ENCODE measurements at places on chromosomes 12 and 14.

GRCh38 chr14:52640137-52640536, 55.2 kb downstream of the ERO1A start:
- no peak for DNase-seq

- DNase-seq = peak; percentile 71
Measured at GRCh38 chr14:71720978-71721624, 211.1 kb upstream of the RGS6 start.

DNA sequence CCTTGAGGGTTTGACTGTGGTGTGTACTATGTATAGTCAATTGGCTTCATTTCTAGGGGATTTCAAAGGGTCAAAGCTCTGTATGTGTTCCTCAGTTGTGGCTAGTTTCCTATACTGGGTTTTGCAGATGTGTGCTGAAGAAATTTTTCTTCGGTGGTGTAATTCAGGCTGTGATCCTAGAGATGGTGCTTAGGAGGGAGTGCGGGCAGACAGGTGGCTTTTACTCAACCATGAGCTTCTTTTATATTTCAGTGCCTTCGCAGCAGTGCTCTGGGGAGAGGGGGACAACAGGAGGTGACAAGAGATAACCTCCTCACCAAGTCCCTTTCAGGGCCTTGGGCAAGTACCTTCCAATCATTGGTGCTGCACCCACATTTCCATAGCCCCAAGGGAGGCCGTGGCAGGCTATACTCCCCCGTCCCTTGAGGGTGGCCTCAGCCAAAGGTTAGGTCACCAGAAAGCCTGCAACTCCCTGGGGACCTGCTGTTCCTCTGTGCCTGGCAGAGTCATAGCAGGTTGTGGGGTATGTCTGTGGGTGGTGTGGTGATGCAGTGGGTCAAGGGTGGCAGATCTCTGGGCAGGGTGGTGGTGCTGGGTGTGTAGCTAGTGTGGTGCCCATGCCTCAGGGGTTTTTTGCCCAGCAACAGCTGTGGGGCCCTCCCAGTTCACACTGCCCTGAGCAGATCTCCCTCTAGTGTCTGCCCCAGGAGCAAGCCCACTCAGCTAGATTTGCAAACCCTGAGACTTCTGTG, 37.0 kb upstream of the TMX1 start:
- no peak for DNase-seq

DNA sequence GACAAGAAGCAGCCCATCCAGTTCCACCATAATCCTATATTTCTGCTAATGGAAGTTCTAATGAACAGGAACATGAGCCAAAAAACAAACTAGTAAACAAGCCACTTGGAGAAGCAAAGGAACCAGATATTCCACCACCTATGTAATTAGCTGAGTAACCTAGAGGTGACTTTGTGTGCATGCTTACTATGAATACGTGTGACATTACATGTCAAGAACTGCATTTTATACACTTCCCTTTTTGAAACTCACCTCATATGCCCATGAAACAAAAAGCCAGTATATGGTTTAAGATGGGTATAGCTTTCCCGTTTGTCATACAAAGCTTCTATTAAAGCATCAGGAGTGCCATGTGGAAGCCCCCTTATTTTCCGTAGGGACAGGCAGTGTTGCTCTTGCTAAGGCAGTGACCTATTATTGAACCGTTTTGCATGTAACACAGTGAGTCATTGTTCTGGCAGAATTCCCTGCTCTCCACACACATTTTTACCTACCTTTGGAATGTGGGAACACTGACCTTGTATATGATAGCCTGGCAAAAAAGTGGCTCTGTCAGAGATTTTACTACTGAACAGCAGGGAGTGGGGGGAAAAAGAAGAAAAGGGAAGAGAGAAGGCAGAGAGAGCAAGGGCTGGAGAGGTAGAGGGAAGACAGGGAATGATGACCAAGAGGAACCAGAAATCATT, 34.8 kb upstream of the FRMD6 start:
- no peak for DNase-seq

DNA sequence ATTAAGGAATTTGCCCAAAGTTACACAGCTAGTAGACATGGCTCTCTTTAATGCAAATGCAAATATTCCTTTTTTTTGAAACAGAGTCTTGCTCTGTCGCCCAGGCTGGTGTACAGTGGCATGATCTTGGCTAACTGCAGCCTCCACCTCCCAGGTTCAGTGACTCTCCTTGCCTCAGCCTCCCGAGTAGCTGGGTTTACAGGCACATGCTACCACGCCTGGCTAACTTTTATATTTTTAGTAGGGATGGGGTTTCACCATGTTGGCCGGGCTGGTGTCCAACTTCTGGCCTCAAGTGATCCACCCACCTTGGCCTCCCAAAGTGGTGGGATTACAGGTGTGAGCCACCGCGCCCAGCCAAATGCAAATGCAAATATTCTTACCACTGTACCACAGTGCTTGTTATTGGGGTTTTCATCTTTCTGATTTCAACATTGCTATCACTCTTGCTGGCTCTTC, 24.5 kb upstream of the HIGD1C start:
- DNase-seq = no peak

GRCh38 chr12:94726236-94726835, 76.0 kb upstream of the TMCC3 start:
- no peak for DNase-seq

DNA sequence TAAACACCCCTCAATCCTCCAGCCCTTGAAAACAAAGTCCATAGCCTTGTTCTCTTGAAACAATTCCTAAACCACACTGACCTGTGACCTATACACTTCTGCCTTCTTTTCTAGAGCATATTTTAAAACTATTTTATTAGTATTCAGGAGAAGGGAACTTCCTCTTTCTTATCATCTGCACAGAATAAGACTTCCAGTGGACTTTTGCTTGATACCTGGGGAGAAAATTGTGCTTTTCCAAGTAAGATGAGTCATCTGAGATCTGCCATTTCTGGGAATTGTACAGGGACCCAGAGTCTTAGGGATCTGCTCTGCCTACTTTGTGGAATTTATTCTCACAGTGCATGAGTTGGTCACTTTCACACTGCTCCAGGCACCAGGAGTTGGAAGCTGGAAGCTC, 10.5 kb upstream of the WNT5B start:
- no peak for DNase-seq

DNA sequence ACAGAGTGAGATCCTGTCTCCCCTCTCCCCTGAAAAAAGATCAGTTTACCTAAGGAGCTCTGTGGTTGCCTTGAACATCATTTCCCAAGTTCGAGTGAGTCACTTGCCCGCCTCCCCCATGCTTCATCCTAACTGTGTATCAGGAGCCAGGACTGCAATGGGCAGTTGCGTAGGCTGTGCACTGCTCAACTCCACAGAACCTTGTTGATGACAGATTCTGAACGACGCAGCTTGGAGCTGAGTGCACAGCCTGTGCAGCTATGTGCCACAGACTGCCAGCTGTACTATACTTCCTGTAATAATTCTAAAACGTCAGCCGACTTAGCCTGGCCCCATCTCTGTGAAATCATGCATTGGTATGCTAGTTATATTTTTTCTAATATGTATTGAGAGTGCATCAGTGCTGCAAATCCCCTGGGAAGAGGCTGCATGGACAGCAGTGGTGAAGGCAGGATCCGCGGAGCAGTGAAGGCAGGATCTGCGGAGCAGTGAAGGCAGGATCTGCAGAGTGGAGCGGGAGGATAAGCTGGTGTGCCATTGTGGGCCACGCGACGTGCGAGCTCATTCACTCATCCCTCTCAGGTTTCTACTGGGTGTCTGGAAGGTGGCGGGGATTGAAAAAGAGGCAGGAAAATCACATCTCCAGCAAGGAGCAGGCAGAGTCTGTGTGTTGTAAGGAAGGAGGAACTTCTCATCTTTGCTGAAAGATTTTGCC, 80.8 kb downstream of the GALNT9 start:
- no peak for DNase-seq

GRCh38 chr14:59199614-59200013, 11.1 kb downstream of the DAAM1 start:
- no peak for DNase-seq

DNA sequence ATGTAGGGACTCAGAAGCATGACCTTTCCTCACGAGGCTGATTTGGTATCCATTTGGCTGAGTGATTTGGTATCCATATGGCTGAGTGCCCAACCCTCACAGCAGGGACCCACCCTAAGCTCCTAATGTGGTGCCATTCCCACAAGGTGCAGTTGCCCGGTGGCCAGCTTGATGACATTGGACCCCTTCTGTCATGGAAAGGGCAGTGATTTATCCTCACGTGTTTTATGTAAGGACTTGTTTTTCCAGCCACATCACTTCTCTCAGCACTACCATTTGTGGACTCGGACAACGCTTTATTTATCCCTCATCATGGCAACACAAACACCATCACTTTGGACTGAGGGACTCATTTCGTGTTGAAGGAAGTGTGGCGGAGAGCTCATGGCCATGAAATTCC, 8.5 kb upstream of the CDC42BPB start:
- DNase-seq = no peak

DNA sequence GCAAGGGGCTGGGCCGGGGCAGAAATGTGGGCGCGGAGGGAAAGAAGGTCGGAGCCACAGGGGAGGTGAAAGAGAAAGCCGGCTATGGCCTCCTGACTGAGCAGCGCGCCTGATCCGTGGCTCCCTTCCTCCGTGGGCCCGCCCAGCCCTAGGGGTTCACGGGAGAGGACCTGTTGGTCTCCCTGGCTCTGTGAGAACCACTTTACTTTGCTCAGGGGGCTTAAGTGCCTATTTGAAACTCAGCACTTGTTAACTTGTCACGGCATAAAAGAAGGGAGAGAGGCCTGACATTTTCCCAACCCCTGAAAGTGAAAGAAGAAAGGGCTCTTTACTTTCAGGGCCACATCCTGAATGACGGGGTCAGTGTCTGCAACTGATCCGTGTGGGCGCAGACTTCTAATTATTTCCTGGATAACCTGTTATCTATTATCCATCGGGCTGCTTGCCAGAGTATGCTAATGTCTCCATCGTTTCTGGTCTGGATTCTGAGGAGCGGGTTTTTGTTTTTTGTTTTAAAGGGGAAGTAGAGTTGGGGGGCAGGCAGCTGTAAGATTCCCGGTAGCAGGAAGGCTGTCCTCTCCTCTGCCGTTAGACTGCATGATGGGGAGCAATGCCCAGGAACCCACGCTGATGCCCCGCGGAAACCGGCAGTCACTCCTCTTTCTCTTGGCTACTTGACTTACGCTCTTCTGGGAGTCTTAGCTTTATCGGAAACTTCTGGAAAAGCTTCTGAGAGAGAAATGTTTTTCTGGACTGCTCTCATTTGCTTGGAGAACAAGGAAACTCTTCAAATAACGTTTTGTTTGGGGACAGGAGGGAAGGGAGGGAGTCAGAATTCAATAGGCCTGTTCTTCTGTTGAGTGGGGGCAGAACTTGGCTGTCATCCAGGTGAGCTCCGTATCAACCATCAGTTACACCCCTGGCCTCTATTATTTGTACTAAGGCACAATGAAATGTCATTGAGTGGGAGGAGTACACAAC, 127.7 kb upstream of the MAX start:
- DNase-seq = peak; percentile 99

GRCh38 chr12:65430571-65431306, 152.3 kb downstream of the MSRB3 start:
- DNase-seq = no peak

GRCh38 chr14:59187802-59188460, 536 bp upstream of the DAAM1 start:
- DNase-seq = no peak

GRCh38 chr12:4447151-4447550, 1.5 kb upstream of the FGF6 start:
- no peak for DNase-seq

DNA sequence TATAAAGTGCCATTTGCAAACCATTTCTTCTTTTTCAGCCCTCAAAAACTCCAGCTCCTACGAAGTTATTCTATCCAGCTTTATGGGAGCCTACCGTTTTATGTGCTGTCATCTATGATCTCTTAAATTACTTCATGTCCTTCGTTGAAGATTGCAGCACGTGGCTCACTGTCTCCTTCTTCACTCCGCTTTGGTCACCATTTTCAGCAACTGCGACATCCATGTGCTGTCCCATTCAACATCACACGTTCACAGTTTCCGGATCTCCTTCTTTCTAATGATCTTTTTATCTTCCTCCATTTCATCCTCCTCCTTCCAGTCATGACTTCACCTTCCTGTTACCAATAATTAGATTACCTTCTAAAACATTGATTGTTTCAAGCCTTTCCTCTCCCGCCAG, 143.3 kb upstream of the KRAS start:
- no peak for DNase-seq

DNA sequence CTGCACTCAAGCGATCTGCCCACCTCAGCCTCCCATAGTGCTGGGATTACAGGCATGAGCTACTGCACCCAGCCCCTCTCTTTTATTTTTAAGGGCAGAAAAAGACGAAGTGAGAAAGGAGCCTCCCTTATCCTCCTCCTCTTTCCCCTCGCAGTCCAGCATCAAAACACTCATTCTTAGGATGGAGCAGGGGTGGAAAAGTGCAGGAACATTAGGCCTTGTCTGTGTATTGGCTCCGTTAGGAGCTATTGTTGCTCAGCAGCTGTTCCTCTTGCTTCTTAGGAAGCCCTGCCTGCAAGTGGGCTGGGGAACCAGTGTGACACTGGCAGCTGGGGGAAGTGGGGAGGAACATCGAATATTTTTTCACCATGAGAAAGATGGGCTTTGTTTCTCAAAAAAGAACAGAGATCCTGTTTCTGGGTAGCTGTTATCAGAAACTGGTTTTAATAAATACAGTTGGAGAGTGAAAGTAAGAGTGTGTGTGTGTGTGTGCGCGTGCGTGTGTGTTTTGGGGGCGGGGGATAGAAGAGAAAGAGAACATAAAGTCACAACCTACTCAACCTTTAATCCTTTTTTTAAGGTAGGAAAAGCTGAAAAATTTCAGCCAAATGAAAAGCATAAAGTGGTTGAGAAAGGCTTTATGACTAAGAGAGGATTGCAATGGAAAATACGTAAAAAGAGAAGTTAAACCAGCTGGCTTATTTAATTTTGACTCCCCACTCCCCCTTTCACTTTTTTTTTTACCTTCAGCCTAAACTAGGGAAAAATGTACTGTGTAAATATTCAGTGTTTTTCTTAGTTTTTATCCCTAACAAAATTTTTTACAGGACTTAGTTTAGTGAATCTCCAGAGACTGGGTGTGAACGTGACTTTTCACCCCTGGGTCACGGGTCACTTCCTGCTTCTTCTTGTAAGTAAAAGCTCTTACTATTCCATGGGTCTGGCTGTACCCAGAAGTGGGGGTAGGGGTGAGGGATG, 197.2 kb upstream of the PLEKHG7 start:
- peak; percentile 79 for DNase-seq

DNA sequence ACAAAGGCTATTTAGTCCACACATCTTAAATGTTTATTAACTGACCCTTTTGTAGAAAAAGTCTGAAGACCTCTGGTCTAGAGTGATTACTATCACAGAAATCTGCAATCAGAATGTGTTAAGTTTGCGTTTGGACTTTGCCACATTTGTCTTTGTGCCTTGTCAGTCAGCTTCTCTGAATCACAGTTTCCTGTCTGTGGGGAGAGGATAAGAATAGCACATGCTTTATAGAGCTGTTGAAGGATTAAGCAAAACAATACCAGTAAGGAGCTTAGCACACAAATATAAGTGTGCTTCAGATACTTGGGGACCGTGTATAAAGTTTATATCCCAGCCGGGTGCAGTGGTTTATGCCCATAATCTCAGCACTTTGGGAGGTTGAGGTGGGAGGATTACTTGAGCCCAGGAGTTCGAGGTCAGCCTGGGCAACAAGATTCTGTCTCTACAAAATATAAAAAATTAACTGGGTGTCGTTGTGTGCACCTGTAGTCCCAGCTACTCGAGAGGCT, 63.0 kb upstream of the BTG1 start:
- peak; percentile 82 for DNase-seq
